Epithelial cell of esophagus (primary cell): ENCODE measurements at places on chromosomes 7 and 10.
A peak's percentile ranks its signal among the peaks of the same experiment; 100 is the strongest.

GRCh38 chr10:62000037-62000603, 98.6 kb downstream of the ARID5B start:
- no peak for DNase-seq

- peak; percentile 26 for DNase-seq
These were observed 359.4 kb downstream of the PRPF18 start for GRCh38 chr10:13946209-13946460.

GRCh38 chr7:88363249-88363648, 56.6 kb upstream of the STEAP4 start:
- no peak for DNase-seq

DNA sequence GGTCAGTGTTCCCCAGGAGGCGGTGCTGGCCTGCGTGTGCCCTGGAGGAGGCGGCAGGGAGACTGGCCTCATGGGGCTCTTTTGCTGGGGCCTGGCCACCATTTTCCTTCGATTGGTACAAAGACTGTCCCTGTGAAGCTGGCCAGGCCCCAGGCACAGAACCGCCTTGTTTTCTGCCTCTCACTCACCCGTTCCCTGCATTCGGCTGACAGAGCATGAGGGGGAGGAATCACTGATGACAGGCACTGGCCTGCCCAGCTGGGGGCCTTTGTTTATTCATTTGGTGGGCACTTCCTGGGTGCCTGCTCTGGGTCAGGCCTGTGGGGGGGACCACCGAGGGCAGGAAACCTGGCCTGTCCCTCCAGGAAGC, 139.2 kb downstream of the FAM53B start:
- DNase-seq, result no peak

DNA sequence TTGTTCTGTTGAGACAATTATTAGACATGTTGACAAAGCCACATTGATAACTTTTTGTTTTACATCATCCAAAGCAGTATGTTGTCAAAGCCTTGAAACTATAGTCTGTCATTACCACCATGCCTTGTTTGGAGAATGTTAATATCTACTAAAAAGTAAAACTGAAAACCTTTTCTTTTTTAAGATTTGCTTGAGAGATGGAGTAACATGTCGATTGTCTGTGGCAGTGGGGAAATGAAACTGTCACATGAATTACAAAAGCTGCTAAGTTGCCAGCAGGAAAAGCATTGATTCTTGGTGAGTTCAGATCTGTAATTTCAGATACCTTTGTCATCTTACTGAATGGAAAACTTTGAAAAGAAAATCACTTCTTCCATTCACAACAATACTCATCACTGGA, 69.1 kb downstream of the TFPI2 start:
- no peak for DNase-seq

- no peak for DNase-seq
These were observed 62.0 kb downstream of the LRMDA start for GRCh38 chr10:75493464-75493863.

DNA sequence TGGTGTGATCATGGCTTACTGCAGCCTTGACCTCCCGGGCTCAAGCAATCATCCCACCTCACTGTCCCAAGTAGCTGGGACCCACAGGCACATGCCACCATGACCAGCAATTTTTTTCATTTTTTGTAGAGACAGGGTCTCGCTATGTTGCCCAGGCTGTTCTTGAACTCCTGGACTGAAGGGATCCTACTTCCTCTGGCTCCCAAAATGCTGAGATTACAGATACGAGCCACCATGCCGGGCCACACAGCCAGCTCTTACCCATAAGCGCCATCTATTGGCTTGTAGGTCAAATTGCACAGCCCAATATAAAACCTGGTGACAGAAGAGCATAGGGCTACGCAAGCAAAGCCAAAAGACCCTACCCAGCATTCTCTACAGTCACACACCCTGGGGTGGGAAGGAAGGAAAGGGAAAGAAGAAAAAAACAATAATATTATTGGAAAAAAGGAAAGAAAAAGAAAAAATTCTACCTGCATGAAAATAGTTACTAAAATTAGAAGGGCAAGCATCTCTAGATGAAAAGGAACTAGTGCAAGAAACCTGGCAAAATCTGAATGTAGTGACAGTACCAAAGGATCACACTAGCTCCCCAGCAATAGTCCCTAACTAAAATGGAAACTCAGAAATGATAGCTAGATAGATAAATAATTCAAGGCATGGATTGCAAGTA, 29.4 kb upstream of the AMPH start:
- DNase-seq, result peak; percentile 56

GRCh38 chr7:2156756-2157472, 75.8 kb downstream of the MAD1L1 start:
- DNase-seq, result no peak

GRCh38 chr10:121734589-121735045, 136.4 kb upstream of the FGFR2 start:
- peak; percentile 16 for DNase-seq

DNA sequence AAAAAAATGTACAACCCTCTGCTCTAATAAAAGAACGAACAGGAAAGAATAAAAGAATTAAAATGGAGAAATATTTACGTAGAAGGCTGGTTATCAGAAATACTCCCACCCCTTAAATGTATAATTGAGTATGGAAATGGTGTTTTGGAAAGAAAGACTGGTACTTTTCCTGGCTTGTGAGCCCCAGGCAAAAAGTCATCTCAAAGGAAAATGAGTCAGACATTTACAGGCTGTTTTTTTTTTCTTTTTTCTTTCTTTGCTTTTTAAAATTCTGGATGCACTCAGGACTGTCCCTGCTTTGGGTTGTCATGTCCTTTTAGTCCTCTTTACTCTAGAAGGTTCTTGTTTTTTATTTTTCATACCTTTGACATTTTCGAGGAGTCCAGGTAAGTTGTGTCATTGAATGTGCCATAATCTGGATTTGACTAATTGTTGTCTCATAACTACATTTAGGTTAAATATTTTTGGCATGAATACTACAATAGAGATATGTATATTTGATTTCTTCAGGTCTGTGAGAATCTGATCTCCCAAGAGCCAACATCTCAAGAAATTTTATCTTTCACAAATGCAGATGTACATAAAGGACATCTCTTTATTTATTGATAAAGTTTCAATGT, 313.0 kb upstream of the GLI3 start:
- DNase-seq, result peak; percentile 62

DNA sequence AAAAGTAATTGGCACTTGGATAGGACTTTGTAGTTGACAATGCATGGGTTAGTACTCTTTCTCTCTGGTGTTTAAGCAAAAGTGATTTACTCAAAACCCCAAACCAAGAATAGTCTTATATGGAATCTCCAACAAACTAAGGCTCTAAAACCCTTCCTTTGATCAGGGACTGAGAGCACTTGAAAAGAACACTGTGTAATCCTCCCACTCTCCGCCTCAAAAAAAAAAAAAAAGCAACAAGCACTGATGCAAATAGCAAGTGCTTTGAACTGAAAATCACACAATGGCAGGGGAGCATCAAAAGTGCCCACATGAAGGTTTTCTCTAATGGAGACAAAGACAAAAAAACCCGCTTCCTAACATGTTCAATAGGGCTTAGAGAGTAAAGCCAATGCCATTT, 467.9 kb upstream of the AUTS2 start:
- DNase-seq, result no peak

GRCh38 chr7:103577059-103577458, 131.1 kb upstream of the SLC26A5 start:
- no peak for DNase-seq

- DNase-seq, result no peak
These were observed 47.5 kb downstream of the GNA12 start for GRCh38 chr7:2796358-2797352.

- DNase-seq, result no peak
These were observed 378.2 kb upstream of the MYO3A start for GRCh38 chr10:25555865-25556264.

DNA sequence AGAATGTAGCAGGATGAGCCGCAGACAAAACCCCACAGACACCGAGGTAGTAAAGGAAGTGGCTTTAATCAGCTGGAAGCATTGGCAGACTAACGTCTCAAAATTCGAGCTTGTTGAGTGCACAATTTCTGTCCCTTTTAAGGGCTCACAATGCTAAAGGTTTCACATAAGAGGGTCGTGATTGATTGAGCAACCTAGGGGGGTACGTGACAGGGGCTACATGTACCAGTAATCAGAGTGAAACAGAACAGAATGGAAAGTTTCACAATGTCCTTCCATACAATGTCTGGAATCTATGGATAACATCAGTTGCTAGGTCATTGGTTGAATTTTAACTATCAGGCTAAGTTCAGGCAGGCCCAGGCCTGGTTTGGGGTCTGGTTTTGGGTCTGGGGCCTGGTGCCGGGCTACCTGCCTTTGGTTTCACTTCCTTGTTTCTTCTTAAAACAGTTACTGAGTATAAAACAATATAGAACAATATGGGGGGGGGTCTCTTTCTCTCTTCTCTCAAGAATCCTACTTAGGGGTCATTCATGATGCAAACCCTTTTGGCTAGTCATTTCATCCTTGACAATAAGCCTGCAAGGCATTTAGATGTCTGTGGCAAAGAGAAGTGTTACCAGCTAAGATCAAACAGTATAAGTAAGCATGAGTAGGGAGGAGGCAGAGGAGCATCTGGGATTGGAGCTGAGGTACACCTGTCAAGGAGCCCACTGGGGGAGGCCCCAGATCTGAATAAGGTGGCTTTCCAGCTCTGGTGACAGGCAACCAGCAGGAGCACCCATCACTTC, 364.1 kb downstream of the TNS3 start:
- no peak for DNase-seq

DNA sequence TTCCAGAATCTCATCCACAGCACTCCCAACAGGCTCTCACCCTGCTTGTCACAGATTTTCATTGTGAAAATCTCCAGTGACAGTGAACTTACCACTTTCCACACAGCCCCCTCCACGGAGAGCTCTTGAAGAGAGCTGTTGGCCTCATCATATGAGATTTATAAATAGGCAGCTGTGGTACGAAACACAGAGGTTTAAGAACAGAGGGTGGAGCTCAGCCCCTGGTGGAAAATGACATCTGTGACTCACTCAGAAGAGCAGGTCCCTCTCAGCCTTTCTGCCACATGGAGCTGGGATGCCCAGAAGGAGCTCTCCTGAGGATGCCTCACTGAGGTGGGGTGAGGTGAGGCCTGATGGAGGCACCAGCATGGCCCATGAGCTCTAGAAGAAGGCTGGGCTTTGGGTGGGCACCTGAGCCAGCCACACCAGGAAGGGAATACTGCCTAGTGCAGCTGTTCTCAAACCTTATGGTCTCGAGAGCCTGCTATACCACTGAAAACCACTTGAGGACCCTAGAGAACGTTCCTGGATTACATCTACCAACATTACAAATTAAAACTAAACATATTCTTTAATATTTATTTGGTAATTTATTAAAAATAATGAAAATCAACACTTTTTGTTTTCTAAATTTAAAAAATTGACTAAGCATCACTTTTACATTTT, 25.8 kb upstream of the EEPD1 start:
- DNase-seq, result peak; percentile 38

DNA sequence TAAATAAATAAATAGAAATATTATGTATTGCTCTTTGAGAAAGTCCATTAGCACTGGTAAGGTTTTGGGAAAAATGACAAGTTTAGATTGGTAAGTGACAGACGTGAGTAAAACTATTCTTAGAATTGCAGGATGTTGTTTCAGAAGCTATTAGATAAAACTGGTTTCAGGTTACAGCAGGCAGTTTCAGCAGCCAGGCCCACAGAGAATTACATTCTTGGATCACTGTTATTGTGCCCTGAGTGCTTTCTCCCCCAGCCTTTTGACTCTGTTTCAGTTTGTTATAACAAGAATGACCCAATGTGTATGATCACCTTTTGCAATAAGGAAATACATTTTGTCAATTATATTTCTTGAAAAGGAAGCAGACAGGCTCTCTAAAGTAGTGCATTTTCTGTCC, 86.5 kb downstream of the DKK1 start:
- DNase-seq, result peak; percentile 45

- no peak for DNase-seq
These were observed 84.0 kb downstream of the UBE3C start for GRCh38 chr7:157222687-157223086.

- no peak for DNase-seq
These were observed 184.5 kb downstream of the ADK start for GRCh38 chr10:74335501-74335900.

DNA sequence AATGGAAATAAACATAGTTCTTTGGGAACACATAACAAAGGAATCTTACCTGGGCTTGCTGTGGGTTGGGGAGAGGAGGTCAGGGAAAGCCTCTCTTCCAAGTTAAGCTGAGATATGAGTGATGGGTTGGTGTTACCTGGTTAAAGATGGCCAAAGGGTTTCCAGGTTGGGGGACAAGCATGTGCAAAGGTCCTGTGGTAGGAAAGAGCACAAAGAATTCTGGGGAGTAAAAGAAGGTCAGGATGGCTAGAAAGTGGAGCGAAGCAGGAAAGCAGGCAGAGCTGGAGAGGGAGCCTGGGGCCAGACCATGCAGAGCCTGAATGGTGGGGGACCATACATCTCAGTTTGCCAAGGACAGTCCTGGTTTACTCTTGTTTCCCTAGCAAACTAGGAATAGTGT, 133.2 kb downstream of the CFAP58 start:
- no peak for DNase-seq

GRCh38 chr7:8290645-8291308, 28.8 kb upstream of the ICA1 start:
- DNase-seq, result peak; percentile 54

- peak; percentile 45 for DNase-seq
These were observed 2.1 kb downstream of the CAV2 start for GRCh38 chr7:116501425-116502167.

DNA sequence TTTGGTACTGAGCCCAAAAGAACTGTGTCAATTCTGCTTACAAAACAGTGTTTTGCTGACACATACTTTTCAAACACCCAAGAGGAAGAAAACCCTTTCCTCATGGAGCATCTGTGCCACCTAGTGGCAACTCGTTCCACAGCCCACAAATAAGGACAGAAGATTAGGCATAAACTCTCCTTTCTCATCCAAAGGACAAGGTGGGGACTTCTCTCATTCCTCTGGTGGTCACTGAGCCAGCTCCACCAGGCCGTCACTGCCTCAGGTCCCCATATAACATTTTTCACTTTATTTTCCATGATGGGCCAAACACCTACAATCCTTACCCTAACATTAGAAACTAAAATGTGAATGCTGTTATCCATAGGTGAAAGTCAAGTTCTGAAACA, 76.9 kb downstream of the RNF216 start:
- peak; percentile 85 for DNase-seq

DNA sequence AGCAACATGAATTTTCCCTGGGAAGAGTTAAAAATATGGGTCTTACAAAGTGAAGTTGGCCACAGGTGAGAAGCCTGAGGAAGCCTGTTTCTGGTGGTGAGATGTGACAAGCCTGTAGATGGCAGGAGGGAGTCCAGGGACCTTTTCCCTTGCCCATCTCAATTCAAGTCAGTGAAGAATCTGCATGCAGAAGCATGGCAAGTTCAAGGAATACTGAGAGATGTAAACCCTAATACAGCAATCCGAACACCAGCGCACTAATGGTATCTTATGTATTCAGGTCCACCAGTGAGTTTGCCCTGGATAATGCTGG, 73.6 kb downstream of the RHOBTB1 start:
- no peak for DNase-seq

GRCh38 chr7:103686064-103686463, 240.1 kb upstream of the SLC26A5 start:
- DNase-seq, result no peak
